ENCODE measurements at places on chromosomes 3 and 15. TPM values are rescaled to one million over a fixed set of nuclear protein-coding genes. Genes with fewer than 3 reads are reported as not detected.

- DNase-seq, result no peak
- no peaks in the 10 kb centered on the region for H3K4me1 ChIP-seq
- no peak overlapping the region for H3K27ac ChIP-seq
- H3K4me3 ChIP-seq, result no peak overlapping the region
- no peaks in the 10 kb centered on the region for H3K36me3 ChIP-seq
Measured at GRCh38 chr15:48426941-48427340, 95.7 kb downstream of the DUT start.

GRCh38 chr3:127387556-127388153 is 99.8 kb upstream of the PRR20G start:
- H3K4me3 ChIP-seq, result no peak overlapping the region
- no peaks in the 10 kb centered on the region for H3K4me1 ChIP-seq
- H3K36me3 ChIP-seq, result no peaks in the 10 kb centered on the region
- no peak for DNase-seq

The FHIT gene
- 11.7 TPM for total RNA-seq

The PPP1R14D gene
- total RNA-seq, result not detected

The VIPR1 gene
- total RNA-seq, result 122 TPM
